Astrocyte (in vitro differentiated cells and primary cell): ENCODE measurements at places on chromosomes 7 and 10. TPM values are rescaled to one million over a fixed set of nuclear protein-coding genes. Genes with fewer than 3 reads are reported as not detected.

Gene GIMAP7
- total RNA-seq = not detected in 2 replicates

Gene WNT8B
- not detected in 2 replicates for total RNA-seq

Gene AMPH
- 2.9 and 3.3 TPM in 2 replicates for total RNA-seq

Gene CADPS2
- total RNA-seq = 6.1 and 6.4 TPM in 2 replicates

Gene PILRA
- total RNA-seq = 2.3 and 3.0 TPM in 2 replicates

- H3K4me1 ChIP-seq = no peaks in the 10 kb centered on the region
- no peak for DNase-seq
- H3K27ac ChIP-seq = no peak overlapping the region
- H3K27me3 ChIP-seq = no peaks in the 10 kb centered on the region
- H3K36me3 ChIP-seq = no peaks in the 10 kb centered on the region
- H3K4me3 ChIP-seq = no peak overlapping the region
These were observed 15.5 kb downstream of the CYP2C19 start for GRCh38 chr10:94777886-94778458.

GRCh38 chr7:156177422-156178055, 365.3 kb upstream of the SHH start:
- H3K27me3 ChIP-seq = no peaks in the 10 kb centered on the region
- DNase-seq = no peak
- H3K4me1 ChIP-seq = no peaks in the 10 kb centered on the region
- no peaks in the 10 kb centered on the region for H3K36me3 ChIP-seq

DNA sequence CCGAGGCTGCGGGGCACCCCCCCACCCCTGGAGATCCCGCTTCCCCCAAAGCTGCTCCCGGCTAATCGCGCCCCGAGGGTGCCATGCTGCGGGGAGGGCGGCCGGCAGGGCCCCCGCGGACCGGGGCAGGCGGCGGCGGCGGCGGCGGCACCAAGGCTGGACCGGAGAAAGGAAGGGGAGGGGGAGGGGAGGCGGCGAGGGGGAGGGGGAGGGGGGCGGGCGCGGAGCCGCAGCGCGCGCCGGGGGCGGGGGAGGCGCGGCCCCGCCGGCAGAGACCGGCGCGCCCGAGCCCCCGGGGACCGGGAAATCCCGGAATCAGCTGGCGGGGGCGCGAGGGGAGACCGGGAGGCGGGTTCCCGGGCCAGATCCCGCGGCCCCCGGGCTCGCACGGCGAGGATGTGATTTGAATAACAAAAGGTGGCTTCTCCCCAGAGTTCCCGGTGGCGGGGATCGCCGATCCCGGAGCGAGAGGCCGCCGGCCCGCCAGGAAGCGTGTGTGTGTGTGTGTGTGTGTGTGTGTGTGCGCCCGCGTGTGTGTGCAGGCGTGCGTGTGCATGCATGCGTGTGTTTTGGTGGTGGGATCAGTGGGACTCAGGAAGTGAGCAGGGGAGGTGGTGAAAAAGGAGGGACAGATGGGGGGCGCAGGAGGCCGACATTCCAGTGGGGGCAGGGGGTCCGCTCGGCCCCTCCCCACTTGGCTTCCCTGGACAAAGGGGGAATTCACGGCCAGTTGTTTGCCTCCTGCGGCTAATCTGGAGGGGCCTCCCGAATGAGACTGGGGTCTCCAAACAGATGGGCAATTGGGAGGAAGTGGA, 99.5 kb downstream of the HIP1 start:
- peak; percentile 24 for DNase-seq
- no peaks in the 10 kb centered on the region for H3K36me3 ChIP-seq
- peaks cover 14% of the 10 kb centered on the region for H3K4me1 ChIP-seq
- no peak overlapping the region for H3K27ac ChIP-seq
- peak overlapping the region; percentile 66 for H3K4me3 ChIP-seq
- no peaks in the 10 kb centered on the region for H3K27me3 ChIP-seq
